Right renal cortex interstitium (tissue), 3 donors: ENCODE measurements at places on chromosomes 7 and 10.

GRCh38 chr10:118266098-118266748 is 75.9 kb downstream of the FAM204A start:
- DNase-seq = no peak

GRCh38 chr10:93938140-93938539 is 44.4 kb downstream of the SLC35G1 start:
- no peak for DNase-seq

DNA sequence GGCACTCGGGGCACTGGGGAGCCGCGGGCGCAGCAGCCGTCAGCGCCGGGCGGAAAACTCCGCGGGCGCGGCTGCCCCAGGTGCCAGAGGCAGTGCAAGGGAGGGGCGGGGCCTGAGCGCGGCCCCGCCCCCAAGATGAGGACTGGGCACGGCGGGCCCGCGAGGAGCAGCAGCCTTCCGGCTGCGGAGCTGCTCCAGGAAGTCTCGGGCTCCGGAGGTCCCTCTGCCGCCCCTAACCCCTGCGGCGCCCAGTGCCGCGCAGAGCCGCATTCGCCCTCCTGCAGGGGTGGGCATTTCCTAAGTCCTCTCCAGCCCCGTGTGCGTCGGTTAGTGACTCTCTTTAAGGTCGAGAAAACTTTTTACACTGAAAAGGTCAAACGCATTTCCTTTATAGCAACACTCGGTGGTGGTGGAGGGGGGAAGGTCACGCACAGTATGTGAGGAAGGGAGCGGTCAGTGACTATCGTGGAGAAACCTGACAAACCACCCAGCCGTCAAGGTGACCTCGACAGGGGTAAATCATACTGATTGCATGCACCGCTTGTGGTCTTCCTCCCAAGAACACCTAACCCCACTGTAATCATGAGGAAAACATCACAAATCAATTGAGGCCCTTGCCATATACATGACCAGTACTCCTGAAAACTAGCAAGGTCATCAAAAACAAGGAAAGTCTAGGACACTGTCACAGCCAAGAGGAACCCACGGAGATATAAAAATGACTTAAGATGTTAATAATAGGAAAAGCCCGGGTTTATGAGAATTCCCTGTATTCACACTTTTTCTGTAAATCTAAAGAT is at the start of gene ANXA11:
TSS of gene ANXA11 (minus strand) at position 61 of the 800 bp plus-strand sequence. CDS start 32,676 bp downstream, outside the sequence.
- peak; percentile 56 for DNase-seq

GRCh38 chr7:114334989-114335388 is 79.6 kb upstream of the FOXP2 start:
- no peak for DNase-seq

DNA sequence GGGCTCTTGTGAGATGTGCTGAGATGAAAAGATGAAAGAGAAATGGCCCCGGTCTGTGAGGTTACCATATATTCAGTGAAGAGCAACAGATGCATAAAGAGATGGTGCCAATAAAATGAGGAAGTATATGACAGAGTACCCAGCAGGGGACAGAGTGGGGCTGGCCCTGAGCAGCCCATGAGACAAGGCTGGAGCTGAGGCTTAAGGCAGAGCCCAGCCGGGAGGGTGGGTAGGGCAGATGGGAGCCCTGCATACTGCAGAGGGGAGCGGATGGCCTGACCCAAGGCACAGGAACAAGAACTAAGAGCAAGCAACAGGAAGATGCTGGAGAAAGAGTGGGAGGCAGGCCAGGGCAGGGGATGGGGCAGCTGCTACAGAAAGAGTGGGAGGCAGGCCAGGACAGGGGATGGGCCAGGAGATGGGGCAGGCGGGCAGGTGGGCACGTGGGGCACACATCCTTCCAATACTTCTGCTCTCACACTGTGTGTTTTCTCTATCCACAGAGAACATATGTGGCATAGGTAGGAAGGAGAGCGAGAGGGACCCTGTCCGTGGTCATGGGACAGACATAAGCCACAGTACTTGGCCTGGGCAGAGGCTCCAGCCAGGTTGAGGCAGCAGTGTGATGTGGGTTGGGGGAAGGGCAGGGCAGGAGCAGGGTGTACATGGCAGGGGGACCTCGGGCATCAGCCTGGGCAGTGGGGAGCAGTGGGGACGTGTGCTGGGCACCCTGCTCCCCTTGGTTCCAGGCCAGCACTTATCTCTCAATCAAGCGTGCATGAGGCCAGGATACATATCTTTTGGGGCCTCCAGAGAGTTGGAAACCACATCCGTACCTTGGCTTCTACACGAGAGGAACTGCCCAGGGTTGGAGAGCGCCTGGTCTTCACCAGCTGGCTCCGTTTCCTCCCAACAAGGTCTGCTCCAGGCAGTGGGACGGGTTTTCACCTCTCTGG is 91.6 kb upstream of the IKZF1 start:
- DNase-seq = no peak

DNA sequence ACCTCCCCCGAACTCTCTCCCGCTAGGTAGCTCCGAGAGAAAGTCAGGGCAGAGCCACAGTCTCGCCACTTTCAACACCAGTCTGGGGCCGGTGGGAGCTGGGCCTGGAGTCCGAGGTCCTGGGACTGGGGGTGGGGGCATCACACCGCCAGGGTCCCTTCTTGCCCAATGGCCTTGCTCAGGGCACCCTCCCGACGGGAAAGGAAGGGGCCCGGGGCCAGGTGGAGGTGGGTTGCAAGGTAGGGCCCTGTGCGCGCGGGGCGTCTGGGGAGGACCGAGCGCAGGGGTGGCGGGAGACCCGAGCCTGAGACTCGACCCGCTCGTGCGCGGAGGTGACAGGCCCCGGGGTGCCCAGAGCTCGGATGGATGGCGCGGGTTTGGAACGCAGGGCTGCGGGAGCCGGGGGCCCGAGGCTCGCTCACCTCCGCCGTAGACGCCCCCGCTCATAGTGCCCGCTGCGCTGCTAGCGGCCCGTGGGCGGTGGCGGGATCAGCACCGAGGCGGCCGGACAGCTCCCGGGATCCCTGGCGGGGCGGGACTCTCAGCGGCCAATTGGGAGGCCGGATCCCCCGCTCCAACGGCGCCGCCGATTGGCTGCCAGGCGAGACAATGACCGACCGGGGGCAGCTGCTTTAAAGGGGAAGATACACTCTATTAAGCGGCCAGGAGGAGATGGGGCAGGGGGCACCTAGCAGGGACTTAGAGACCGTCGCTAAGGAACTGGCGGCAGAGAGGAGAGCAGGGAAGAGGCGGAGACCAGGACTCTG is at the start of gene ACTL6B:
TSS of gene ACTL6B (minus strand) at position 541 of the 767 bp plus-strand sequence. CDS start at position 447, 94 bp downstream.
- no peak for DNase-seq

GRCh38 chr7:80815733-80816132 is 103.1 kb downstream of the SEMA3C start:
- DNase-seq = no peak

DNA sequence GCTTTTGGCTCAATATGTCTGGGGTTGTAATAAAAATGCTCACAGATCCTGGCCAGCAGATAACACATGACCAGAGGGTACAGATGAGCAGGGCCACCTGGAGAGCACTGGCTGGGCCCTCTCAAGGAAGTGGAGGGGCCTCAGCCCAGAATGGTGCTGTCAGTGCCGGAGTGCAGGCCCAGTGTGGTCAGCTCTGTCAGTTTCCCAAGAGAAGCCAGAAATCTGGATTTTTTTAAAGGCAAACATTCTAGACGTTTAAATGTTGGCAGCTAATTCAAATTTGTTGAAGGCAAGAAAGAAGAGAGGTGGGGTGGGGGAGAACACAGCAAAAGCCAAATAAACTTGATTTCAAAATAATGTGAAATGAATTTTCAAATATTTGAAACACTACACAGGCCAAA is 2.0 kb downstream of the C10orf105 start:
- no peak for DNase-seq

DNA sequence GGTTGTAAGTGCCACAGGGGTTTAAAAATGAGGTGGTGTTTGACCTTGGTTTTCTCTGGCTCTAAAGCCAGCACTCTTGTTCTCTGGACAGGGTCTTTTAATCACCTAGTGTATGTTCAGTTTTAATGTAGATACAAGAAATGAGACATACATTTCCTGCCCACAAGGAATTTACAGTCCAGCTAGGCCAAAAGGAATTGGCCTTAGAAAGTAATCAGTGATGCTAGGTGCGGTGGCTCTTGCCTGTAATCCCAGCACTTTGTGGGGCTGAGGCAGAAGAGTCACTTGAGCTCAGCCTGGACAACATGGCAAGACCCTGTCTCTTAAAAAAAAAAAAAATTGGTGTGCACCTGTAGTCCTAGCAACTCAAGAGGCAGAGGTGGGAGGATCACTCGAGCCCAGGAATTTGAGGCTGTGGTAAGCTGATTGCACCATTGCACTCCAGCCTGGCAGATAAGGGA is 100.2 kb downstream of the LRMDA start:
- no peak for DNase-seq

- no peak for DNase-seq
Observed at GRCh38 chr10:86803156-86803555, 46.7 kb downstream of the BMPR1A start.

DNA sequence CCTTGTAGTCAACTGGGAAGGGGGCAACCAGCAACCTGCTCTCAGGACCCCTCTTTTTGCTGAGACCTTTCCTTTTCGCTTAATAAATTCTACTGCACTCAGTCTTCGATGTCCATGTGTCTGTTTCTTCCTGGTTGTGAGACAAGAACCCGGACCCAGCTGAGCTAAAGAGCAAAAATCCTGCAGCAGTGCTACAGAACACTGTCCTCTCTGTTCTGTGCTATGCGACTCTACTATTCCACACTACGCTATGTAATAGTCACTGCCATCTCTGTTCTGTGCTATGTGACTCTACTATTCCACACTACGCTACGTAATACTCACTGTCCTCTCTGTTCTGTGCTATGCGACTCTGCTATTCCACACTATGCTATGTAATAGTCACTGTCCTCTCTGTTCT is 34.3 kb downstream of the DIP2C start:
- DNase-seq = no peak

DNA sequence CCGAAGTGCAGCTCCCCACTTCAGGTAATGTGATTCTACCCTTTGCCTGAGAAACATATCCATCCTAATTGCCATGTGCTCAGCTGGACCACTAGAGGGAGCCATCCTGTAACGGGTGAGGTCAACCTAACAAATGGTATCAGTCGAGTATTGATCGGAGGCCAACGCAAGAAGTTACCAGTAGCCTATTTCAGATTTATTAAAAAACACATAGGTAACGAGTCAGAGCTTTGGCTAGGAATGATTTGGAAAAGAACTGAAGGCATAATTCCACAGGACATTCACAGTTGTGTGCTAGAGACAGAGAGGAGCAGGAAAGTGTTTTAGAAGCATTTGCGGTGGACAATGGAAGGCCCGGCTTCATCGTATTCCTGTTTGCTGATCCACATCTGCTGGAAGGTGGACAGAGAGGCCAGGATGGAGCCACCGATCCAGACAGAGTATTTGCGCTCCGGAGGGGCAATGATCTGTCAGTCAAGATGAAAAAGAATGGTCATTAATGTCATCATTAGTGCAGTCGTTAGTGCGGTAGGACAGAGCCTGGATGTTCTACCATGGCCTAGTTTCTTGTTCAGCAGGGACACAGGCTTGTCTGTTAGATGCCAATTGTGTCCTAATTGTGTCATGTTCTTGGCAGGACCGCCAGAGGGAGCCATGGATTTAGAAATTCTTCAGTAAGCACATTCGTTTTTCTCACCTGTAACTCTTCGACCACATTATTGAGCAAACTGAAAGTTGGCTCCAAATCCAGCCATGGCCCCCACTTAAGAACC is 17.5 kb downstream of the ACTA2 start:
- DNase-seq = peak; percentile 61

GRCh38 chr10:119496273-119496672 is 46.2 kb downstream of the RGS10 start:
- DNase-seq = no peak

DNA sequence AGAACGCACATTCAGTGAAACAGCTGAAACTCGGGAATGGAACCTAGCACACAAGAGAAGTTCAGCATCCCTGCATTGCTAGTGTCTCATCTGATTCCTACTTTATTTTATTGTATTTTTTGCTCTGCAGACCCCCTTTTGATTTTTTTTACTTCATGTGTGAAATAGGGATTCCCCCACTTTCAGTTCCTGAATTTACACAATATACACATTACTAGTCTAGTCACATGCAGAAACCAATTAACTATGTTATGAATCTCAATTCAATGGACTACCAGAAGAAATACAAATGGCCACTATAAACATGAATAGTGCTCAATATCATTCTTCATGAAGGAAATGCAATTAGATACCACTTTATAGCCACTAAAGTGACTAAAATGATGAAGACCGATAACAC is 386.1 kb upstream of the COBL start:
- DNase-seq = no peak

GRCh38 chr10:47290338-47290737 is 9.7 kb upstream of the GDF10 start:
- no peak for DNase-seq

- no peak for DNase-seq
Observed at GRCh38 chr7:55303220-55303619, 61.9 kb upstream of the LANCL2 start.

DNA sequence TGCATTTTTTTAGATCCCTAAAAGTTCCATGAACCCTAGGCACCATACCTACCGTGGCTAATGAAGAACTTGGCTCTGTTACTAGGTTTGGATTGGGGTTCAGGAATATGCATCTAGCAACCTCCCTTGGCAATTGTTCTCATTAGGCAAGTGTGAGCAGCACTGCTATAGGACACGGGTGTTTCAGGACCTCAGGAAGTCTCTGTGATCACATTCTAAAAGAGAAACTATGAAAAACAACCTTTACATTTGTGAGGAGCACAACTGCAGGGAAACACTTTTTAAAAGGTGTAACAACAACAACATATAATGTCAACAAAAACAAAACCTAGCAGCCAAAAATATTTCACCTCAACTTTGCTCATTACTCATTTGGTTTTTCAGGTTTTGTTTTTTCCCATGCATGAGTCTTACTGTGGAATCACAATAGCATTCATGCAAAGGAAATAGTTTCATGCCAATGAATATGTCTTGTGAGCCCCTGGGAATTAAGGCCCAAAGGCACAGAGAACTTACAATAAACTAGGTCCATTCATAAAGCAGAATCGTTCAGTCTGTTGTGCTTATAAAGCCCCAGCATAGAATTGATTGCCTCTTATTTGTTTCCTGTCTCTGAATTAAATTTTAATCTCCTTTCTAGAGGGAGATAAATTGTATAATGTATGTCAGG is 255.7 kb upstream of the DGKB start:
- DNase-seq = no peak

DNA sequence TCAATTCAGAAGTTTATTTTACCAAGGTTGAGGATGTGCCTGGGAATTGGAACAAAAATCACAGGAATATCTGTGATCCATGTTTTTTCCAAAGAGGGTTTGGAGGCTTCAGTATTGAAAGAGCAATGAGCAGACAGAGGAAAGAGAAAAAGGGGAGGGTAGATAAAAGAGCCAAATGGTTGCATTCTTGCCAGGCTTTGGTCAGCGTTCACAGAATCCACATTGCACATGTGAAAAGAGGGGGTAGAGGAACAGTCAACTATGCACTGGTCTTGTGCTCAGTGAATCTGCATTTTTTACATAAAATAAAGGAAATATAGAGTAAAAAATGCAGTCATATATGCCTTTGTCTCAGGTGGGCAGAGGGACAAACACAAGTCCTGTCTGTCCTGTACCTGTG is 20.6 kb upstream of the ERCC6 start:
- DNase-seq = no peak

DNA sequence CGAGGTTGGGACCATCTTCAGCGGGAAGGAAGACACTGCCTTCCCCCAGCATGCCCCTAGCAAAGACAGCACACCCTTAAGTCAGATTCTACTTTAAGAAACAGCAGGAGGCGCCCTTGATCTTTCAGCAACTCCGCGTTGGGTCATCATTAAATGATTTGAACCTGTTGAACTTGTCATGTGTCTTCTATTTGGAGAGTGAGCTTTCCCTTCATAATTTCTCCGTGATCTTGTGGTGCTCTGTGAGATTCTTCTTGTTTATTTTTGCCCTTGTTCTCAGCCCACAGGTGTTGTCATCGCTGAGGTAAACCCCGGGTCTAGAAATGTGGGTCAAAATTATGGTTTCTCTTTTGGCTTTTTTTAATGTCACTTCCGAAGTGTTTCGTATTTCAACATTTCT is 49.5 kb upstream of the PITRM1 start:
- DNase-seq = no peak
